Left renal cortex interstitium (tissue), 4 donors: ENCODE measurements at places on chromosomes 12 and 14. TPM values are rescaled to one million over a fixed set of nuclear protein-coding genes. Genes with fewer than 3 reads are reported as not detected.

The MAP3K9 gene
- polyA plus RNA-seq: 3.5 TPM

The ITGA7 gene
- polyA plus RNA-seq: 20.1 TPM

The GNG2 gene
- 60.9 TPM for polyA plus RNA-seq

The LRRC10 gene
- not detected for polyA plus RNA-seq

The TEP1 gene
- polyA plus RNA-seq: 21.6 TPM

The SLC6A15 gene
- polyA plus RNA-seq: 1.1 TPM

GRCh38 chr14:59358102-59358501, 107.1 kb downstream of the GPR135 start:
- DNase-seq: no peak

GRCh38 chr12:121443193-121443870, 43.4 kb downstream of the RNF34 start:
- DNase-seq: peak; percentile 52

DNA sequence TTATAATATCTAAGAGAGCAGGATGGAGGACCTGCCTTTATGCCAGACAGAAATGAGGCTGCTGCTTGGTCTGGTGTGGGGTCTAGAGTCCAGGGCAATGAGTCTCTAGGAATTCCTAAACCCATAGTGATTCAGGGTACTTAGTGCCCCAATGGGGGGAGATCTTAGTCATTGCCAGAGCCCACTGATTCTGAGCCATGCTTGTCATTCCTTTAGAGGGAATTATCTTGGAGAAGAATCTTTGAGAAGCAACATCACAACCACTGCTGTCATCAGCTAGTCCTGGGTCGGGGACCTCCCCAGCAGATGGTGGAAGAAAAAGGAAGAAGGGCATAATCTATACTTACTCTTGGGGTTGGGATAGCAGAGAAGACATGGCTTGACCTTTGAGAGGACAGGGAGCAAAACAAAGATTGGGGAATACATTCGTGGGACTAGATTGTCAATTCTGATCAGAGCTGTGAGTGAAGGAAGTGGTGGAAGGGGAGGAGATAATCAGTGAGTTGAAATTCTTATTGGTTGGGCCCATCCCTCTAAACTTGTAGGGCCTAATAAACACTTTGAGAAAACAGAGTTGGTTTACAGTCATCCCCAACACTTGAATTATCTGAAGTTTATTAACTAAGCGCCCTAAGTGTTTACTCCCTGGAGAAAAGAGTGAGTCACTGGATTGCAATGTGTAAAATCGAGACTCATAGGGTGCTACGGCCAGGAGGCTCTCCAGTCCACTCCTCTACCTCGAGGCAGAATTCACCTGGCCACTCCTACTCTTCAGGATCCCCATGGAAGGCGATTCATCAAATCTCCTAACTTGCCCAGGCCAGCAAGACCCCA, 3.0 kb upstream of the KRT3 start:
- DNase-seq: no peak

GRCh38 chr12:105861227-105861626, 277.5 kb downstream of the NUAK1 start:
- DNase-seq: no peak

- DNase-seq: no peak
Measured at GRCh38 chr12:108630481-108631207, 3.0 kb downstream of the SELPLG start.

DNA sequence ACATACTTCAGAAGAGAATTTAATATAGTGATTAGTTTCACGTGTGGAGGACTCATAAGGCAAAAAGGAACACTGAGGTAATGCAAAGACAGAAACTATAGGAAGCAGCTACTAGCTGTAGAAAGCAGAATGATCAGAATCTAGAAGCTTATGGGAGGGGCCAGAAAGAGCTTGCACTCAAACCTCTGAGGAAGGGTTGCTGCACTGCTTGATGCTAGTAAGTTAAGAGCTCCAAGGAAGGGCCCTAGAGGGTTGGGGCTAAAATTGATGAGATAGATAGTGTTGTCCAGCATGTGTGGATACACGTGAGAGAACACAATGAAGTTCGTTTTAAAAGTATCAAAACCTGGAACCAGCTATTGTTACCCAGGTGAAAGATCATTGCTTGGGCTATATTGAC, 311.1 kb downstream of the SLC6A15 start:
- DNase-seq: no peak

GRCh38 chr12:126856958-126857357, 1410.0 kb upstream of the TMEM132C start:
- DNase-seq: no peak

DNA sequence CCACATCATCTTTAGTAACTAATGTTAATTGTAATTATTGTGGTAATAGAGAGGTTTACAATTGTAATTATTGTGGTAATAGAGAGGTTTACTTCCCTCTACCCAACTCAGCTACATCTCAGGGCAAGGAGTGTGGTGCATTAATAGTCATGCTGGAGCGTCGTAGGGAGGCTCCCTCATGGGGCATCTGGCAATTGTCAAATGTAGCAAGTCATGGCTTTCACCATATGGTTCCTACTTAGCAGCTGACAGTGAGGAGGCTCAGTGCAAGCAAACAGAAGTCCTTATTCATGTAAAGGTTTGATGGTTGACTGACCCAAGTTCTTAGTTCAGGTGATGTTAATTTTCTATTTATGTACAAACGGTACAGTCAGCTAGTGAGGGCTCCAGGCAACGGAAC, 1012.0 kb downstream of the FLRT2 start:
- DNase-seq: no peak

DNA sequence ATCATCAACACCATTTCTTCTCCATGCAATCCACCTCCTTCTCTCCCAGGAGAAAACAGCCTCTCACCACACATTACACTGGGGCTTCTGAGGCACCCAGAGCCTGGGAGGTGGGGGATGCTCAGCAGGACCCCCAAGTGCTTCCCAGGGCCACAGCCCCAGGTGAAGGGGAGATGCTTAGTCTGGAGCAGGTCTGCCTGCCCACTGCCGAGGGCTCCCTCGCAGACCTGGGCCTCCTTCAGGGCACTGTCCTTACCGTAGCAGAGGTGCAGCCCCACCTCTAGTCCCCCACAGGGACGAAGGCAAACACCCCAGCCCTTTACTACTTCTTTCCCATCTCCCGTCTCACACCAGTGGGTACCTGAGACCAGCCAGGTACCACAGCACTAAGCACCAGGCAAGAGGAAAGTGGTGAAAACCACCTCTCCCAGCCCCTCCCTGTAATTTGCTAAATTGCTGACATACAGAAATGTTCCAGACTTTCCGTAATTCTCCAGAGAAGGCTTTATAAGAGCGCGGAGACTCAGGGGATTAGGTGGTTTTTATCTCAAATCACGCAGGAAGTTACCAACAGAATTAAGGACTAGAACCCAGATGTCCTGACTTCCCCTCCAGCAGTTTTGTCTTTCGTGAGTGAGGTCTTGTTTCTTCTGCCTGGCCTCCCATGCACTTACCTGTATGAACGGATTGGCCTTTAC, 59.0 kb downstream of the PLEKHG3 start:
- no peak for DNase-seq

DNA sequence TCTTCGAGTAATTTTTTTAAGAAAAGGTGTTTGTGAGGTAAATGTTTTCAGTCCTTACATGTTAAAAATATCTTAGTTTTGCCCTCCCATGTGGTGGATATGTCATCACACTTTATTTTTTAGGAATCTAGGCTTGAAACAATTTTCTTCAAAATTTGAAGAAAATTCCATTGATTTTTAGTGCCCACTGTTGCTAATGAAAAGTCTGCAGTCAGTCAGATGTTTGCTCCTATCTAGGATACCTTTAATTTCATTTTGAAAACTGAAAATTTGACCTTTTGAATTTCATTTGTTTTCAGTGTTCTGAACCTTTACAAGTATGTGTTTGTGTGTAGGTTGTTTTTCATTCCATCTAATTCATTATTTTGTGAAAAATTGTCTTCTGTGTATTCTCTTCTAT, 105.4 kb downstream of the LRRK2 start:
- no peak for DNase-seq

- DNase-seq: no peak
Measured at GRCh38 chr12:98752726-98753125, 107.6 kb downstream of the APAF1 start.

DNA sequence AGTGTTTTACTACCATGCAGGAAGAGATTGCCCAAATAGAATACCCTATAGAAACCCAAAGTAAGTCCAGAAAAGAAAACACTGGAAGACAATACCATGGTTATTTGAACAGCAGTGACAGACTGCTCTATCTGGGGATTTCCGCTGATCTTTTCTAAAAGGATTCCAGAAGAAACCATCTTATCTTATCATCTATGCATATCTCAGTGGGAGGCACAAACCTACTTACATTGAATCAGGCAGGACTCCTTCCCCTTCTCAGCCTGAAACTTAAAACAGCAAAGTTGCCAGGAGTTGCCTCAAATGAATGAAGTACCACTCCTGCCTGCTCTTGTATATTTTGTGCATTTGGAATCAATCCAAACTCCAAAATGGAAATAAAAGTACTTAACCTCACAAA, 56.7 kb upstream of the NR2C1 start:
- no peak for DNase-seq

DNA sequence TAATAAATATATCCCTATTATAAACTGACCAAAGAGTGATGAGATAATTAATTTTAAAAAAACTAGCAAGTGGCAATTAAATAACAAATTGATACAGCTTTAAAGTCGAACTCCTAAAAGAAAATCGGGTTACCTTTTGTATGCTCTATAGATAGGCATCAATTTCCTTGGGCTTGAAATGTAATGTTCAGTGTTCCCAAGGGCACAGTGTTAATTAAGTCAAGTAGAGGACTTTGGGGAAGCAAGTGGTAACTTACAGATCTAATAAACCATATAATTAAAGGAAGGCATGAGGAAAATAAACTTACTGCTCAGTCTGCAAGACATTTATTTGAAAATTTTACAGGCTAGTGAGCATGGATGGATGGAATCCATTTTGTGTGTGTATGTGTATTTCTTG, 220.9 kb downstream of the FSCB start:
- DNase-seq: no peak

- DNase-seq: no peak
Measured at GRCh38 chr12:100758083-100758482, 36.5 kb upstream of the ANO4 start.

DNA sequence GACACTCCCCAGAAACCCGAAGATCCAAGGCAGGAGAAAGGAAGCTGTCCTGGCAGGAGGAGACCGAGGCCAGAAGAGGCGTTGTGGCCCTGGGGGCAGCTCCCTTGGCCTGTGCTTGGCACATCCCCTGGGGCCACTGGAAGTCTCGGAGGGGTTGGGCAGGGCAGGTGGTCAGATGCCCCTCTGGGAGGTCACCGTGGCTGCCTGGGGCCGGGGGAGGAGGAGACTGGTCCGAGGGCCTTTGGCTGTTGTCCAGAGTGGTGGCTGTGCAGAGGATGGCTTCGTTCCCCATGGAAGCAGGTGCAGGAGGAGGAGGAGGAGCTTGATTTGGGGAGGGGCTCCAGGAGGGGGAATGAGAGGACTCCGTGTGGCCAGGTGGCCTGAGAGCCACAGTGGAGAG, 3.3 kb upstream of the NUDT14 start:
- no peak for DNase-seq

- no peak for DNase-seq
Measured at GRCh38 chr12:94769047-94769420, 118.7 kb upstream of the TMCC3 start.

GRCh38 chr14:106308839-106309389, 782.5 kb downstream of the TMEM121 start:
- no peak for DNase-seq
